ENCODE measurements at places on chromosomes 1 and 21.

- no peak for DNase-seq
These were observed 26.1 kb upstream of the FHAD1 start for GRCh38 chr1:15220825-15221431.

DNA sequence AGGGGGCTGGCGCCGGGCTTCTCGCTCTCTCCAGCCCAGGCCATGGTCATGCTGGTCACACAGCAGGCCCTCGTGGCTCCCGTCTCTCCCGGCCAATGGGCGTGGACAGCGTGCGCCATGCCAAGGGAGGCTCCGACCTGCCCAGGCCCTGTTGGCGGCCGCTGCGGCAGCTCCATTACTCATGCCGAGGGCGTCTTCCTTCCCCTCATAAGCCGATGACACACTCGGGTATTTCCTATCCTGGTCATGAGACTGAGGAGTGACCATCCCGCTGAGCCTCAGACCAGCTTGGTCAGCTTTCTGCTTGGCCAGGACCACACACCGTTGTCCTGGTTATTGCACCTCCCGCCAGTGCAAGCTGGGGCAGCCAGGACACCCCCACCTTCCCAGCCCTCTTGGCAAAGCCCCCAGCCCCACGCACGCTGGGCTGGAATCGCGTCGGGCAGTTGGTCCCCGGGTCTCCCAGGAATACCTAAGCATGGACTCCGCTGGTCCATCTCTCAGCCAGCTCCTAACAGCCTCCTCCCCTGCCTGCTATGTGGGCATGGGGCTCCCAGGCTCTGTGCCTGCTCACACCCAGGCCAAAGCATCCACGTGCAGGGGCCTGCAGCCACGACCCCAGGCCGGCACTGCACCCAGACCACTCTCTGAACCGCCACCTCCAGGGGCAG lies 49.8 kb downstream of the ARHGEF16 start:
- no peak for DNase-seq

DNA sequence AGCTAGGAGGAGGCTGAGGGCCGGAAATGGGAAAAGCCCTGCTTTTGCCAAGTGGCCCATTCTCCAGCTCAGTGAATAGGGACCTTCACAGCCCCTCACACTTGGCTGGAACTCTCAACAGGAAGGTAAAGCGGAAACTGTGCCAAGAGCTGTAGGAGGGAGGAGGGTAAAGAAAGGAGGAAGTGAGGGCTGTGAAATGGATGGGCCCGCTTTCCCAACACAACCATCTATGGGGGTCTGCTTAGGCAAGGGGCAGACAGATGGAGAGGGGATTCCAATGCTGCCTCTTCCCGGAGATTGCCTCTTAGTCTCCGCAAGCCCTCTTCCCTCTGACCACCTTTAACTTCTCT lies 5.2 kb downstream of the INKA2 start:
- DNase-seq = no peak

GRCh38 chr1:151187205-151187604 lies 2.8 kb downstream of the VPS72 start:
- no peak for DNase-seq

GRCh38 chr1:159996653-159997052 lies 35.1 kb downstream of the PIGM start:
- DNase-seq = no peak

All from stimulated activated CD4-positive, alpha-beta T cell treated with anti-CD3 and anti-CD28 coated beads, Interleukin-2, amount 100 ng/mL, for 48 hours (primary cell).